ENCODE measurements at places on chromosomes 6 and 20.

DNA sequence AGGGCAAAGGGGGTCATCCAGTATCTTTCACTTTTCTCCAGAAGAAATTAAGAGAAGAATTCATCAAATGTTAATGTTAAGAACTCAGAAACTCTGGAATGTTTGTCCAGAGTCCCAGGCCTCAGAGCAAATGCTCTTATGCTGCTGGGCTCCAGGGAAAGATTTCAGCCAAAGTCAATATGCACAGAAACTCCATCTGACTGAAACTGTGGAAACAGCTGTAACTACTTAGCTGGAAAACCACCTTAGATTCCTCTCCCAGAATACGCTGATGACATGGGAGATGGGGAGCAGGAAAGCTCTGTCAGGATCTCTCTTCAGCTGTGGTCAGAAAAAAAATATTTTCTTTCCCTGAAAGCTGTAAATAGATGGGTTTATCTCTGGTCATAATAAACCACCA is 559.6 kb downstream of the RFPL4B start:
- no peaks in the 10 kb centered on the region for H3K27me3 ChIP-seq
- no peak overlapping the region for H3K4me3 ChIP-seq
- peak; percentile 89 for DNase-seq
- no peak overlapping the region for H3K27ac ChIP-seq
- no peaks in the 10 kb centered on the region for H3K36me3 ChIP-seq
- peaks cover 2% of the 10 kb centered on the region for H3K4me1 ChIP-seq

DNA sequence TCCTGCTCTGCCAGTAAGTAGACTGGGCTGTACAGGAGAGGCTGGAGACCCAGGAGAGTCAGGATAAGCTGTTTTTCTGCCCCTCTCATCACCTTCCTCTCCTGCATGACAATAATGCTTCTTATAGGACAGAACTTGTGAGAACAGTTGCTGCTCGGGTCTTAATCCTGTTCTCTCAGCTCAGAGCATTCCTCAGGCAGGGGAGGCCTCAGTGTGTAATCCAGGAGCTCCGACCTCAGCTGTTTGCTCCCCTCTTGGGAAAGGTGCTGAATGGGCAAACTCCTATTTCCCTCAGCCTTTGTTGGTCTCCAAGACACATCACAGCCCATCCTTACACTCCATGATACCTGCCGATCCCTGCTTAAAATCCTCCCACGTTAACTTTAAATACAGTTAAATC is 134.9 kb upstream of the LRFN2 start:
- no peak overlapping the region for H3K27ac ChIP-seq
- DNase-seq, result no peak
- H3K36me3 ChIP-seq, result no peaks in the 10 kb centered on the region
- H3K4me3 ChIP-seq, result no peak overlapping the region
- H3K27me3 ChIP-seq, result no peaks in the 10 kb centered on the region
- H3K4me1 ChIP-seq, result peaks cover 2% of the 10 kb centered on the region

DNA sequence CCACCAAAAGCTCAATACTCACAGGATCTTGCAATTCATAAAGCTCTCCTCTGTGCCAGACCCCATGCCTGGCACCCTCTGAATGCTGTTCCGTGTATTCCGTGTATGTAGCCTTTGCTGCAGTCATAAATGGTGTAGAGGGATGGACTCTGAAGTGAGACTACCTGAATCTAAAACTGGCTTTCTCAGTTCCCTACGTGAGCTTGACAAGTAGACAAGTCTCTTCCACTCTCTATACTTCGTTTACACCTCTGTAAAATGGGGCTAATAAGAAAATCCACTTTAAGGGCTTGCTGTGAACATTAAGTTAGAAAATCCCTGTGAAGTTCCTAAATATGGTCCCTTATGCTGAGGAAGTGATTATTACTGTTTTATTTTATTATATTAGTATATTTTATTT is 31.5 kb downstream of the PPP1R16B start:
- no peak overlapping the region for H3K27ac ChIP-seq
- no peaks in the 10 kb centered on the region for H3K4me1 ChIP-seq
- peaks cover 6% of the 10 kb centered on the region for H3K27me3 ChIP-seq
- no peaks in the 10 kb centered on the region for H3K36me3 ChIP-seq
- no peak overlapping the region for H3K4me3 ChIP-seq

- H3K4me3 ChIP-seq, result no peak overlapping the region
- no peaks in the 10 kb centered on the region for H3K27me3 ChIP-seq
- H3K4me1 ChIP-seq, result no peaks in the 10 kb centered on the region
- no peaks in the 10 kb centered on the region for H3K36me3 ChIP-seq
- DNase-seq, result no peak
Measured at GRCh38 chr6:93164781-93165180, 254.6 kb downstream of the EPHA7 start.

Data from IMR-90 (cell line).